ENCODE measurements at places on chromosomes 1 and 21.

GRCh38 chr1:187245201-187245600 lies 416.5 kb downstream of the PLA2G4A start:
- no peak for DNase-seq

DNA sequence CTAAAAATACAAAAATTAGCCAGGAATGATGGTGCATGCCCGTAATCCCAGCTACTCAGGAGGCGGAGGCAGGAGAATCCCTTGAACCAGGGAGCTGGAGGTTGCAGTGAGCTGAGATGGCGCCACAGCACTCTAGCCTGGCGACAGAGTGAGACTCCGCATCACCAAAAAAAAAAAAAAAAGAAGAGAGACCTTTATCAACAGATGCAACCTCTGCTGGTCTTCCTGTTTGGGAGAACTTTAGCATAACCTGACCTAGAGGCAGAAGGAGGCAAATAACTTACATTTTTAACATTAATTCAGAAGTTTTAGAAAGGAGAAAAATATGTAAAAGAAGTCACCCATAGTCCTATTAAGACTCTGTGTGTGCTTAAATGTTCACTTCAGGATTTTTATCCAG lies 32.4 kb downstream of the SLAMF1 start:
- DNase-seq = no peak

DNA sequence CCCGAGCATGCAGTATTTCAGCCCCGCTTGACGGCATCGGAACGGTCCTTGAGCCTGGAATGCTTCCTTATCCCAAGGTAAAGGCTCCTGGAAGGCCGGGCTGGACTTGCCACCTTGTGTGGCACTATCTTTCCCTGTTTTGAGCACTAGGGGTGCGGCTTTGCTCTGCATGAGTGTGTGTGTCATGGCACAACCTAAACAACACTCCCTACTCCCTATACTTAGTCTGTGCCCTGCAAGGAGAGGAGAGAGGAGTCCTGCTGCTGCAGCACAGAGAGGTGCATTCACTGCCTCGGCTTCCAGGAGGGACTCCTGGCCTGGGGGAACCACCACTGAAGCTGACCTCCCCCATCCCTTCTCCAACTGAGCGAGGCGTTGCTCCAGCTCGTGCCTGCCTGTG lies 60.4 kb upstream of the BACE2 start:
- DNase-seq = no peak

- no peak for DNase-seq
These were observed 2.4 kb upstream of the SORT1 start for GRCh38 chr1:109400035-109400655.

GRCh38 chr1:231866392-231867331 lies 240.1 kb downstream of the DISC1 start:
- peak; percentile 67 for DNase-seq

DNA sequence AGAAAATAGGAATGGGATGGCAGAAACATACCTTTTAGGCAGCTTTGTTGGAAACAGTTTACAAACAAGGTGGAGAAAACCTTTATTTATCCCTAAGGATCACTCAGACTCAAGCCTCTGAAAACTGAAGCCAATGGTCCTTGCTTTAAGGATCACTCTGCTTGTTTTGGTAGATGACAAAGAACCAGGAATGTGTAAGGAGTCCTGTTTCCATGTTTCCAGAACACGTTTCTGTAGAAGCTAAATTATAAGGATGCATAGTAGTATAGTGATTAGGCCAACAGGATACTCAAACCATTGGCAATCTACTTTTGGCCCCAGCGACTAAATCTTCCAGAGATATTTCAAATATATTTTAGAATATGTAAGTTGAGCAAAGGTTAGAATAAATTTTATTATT lies 149.1 kb upstream of the HP1BP3 start:
- DNase-seq = no peak

- peak; percentile 22 for DNase-seq
These were observed 150.3 kb upstream of the ETV3 start for GRCh38 chr1:157288492-157288891.

GRCh38 chr1:222275001-222275728 lies 272.7 kb downstream of the HHIPL2 start:
- DNase-seq = no peak

GRCh38 chr1:74780594-74780993 lies 47.6 kb downstream of the TYW3 start:
- peak; percentile 7 for DNase-seq

DNA sequence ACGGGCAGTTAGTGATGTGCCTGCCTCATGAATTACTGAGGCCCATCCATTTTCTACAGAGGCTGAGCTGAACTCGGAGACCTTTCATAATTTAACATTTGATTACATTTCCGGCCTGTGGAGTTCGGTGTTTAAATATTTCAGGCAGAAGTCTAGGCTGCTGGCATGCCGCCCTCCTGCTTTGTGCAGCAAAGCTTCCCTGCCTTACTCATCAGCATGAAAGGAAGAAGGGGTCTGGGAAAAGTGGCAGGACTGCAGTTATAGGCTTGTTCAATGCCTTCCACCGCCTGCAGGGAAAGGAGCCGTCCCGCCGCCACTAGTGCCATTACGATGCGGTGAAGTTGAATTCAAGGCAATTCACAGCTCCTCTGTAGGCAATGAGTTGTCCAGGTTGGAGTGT lies 527.9 kb downstream of the NPHP4 start:
- DNase-seq = peak; percentile 50

DNA sequence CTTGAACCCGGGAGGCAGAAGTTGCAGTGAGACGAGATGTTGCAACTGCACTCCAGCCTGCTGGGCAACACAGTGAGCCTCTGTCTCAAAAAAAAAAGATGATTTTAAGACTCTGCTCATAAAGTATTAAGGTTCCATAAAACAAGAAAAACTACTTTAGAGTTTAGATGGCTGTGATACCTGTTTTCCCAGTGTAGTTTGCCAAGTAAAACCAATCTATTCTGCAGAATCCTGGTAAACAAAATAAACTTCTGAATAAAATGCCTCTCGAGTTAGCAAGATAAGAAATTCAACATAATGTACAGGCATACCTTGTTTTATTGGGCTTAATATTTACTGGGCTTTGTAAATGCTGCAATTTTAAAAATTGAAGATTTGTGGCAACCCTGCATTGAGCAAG lies 30.8 kb downstream of the LTN1 start:
- no peak for DNase-seq

Measured in M059J (cell line).